Activated B cell treated with CpG ODN at 0.5 μM for 24 hours (primary cell): ENCODE measurements at places on chromosomes 5 and 9.

DNA sequence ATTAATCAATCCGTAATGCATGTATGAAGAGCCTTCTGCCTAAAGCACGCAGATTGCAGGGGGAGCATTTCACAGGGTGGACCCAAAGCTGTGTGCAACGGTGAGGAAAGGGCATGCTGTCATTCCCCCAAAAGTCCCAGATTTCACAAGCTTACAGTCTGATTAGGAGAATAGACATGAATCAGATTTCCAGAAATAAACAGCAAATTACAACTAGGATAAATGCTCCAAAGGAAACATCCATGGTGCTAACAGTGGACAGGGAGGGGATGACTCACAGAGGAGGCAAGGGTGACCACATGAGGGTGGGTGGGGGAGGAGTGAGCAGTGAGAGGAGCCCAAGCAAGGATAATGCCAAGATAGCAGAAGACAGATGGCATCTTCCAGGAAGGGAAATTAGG lies 258.4 kb upstream of the TAS2R1 start:
- H3K27me3 ChIP-seq: no peaks in the 10 kb centered on the region
- H3K36me3 ChIP-seq: no peaks in the 10 kb centered on the region
- H3K27ac ChIP-seq: no peak overlapping the region
- no peaks in the 10 kb centered on the region for H3K4me1 ChIP-seq
- no peak overlapping the region for H3K4me3 ChIP-seq

DNA sequence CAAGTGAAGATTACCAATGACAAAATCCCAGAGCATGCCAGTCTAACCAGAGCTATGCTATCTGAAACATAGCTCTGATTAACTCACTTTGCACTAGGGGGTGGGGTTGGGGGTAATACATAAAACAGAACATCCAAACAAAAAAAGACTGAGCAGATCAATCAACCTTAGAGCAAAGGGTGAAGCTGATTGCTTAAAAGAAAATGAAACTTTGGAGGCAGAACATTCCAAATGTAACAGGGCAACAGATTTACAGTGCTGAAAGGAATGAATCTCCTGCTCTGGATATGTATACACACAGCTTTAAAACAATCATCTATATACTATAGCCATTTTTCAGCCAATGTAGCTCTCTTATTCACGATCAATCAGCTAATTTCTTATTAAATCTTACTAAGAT lies 4.9 kb downstream of the IL6ST start:
- H3K4me3 ChIP-seq: no peak overlapping the region
- no peak for DNase-seq
- H3K27me3 ChIP-seq: no peaks in the 10 kb centered on the region
- peaks cover 28% of the 10 kb centered on the region for H3K4me1 ChIP-seq
- no peak overlapping the region for H3K27ac ChIP-seq

DNA sequence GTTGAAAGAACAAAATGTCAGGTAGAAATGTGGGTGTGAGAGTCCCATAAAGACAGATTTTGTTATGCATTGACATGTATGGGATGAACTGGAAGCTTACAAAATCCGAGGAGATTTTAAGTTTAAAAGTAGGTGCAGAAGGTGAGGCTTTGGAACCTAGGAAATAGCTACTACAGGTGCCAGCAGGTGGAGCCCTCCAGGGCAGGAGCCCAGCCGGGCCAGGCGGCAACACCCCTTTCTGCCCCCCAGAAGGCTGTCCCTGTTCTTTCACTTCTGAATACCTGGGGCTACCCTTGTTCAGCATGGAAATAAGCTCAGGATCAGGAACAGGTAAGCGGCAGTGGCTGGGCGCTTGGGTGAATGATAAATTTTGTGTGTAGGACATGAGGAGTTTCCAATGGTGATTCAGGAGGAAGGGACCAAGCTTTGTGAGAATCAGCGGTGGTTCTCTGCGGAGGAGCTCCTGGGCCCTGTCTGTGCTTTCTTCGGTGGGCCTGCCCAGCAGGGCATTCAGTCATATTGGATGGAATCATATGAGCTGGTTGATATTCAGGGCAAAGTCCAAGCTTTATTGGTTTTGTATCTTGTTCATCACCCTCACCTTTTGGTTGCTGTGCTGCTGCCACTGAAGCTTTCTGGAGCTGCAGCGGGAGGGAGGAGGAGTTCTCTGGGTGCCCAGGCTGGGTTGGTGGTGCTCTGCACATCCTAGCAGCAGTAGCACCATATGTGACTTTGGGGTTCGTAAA lies 12.3 kb downstream of the PCBD2 start:
- H3K36me3 ChIP-seq: peaks cover 45% of the 10 kb centered on the region
- no peaks in the 10 kb centered on the region for H3K27me3 ChIP-seq
- no peak overlapping the region for H3K4me3 ChIP-seq
- no peak overlapping the region for H3K27ac ChIP-seq

GRCh38 chr5:150397782-150398721 lies 14.7 kb downstream of the CD74 start:
- H3K36me3 ChIP-seq: peaks cover 87% of the 10 kb centered on the region
- H3K4me3 ChIP-seq: no peak overlapping the region
- H3K4me1 ChIP-seq: peaks cover 47% of the 10 kb centered on the region
- DNase-seq: no peak
- H3K27me3 ChIP-seq: no peaks in the 10 kb centered on the region
- peak overlapping the region; percentile 80 for H3K27ac ChIP-seq

DNA sequence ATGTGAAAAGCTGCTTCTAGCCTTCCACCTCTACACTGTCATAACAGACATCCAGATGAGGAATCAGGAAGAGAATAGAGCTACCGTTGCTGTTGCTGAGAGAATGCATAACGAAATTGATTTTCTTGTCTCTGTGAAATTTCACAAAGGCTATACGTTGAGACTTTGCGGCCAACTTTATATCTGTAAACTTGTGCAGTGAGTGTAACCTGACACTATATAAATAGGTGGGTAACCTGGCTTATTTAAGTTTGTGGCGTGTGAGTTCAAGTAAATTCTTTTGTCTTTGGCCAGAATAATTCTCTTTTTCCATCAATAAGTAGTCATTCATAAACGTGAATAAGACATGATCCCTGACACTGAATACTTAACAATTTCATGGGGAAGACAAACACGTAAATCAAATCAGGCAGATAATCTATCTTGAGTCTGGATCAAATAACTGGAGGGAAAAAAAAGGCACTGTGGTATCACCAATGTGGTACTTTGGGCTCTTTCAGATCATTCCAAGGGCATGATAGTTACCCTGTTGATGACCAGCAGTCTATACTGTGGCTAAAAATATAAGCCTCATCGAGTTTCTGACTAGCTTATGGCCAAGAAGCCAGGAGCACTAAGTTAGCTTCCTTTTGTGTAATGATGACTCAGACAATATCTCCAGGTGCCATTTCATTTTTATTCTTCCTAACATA lies 98.2 kb upstream of the RASA1 start:
- H3K27me3 ChIP-seq: no peaks in the 10 kb centered on the region
- H3K27ac ChIP-seq: no peak overlapping the region
- no peak for DNase-seq
- no peaks in the 10 kb centered on the region for H3K4me1 ChIP-seq
- H3K36me3 ChIP-seq: no peaks in the 10 kb centered on the region
- no peak overlapping the region for H3K4me3 ChIP-seq

DNA sequence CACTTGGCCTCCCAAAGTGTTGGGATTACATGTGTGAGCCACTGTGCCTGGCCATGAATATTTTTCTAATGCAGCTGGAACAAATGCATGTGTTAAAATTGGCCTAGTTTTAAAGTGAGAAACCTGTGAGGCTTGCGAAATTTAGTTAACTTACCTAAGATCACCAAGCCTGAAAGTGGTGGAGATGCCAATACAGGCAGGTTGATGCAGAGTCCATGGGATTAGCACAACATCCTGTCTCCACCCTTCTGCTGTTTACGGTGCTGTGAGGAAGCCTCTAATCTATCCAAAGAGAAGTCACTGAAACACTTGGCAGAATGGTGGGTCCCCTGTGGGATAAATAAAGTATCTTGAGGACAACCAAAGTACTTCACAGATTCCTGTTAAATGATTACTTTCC lies 98.2 kb downstream of the PCSK5 start:
- H3K27ac ChIP-seq: no peak overlapping the region
- no peaks in the 10 kb centered on the region for H3K27me3 ChIP-seq
- no peaks in the 10 kb centered on the region for H3K4me1 ChIP-seq
- no peak for DNase-seq

DNA sequence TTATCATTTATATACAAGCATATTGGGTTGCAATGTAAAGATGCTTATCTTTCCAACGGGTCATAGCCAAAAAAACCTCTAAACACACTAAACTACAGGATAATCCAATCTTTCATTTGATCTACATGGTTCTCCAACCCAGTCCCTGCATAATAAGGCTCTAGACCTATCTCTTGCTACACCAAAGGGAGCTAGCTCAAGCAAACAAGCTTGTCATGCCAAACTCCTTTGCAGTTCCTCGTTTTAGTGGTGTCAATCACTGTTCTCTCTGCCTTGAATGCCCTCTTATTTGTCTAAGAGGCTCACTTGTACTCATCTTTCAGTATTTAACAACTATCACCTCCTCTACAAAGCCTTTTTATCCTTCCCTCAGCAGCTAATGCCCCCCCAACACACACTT lies 5.6 kb downstream of the HOMER1 start:
- DNase-seq: no peak
- H3K27me3 ChIP-seq: peaks cover 27% of the 10 kb centered on the region
- H3K36me3 ChIP-seq: peaks cover 1% of the 10 kb centered on the region
- no peak overlapping the region for H3K27ac ChIP-seq

- H3K27ac ChIP-seq: no peak overlapping the region
- peaks cover 8% of the 10 kb centered on the region for H3K4me1 ChIP-seq
- H3K27me3 ChIP-seq: no peaks in the 10 kb centered on the region
Measured at GRCh38 chr5:60243713-60244112, 350.2 kb upstream of the PDE4D start.
